ENCODE measurements at places on chromosomes 7 and 10.

GRCh38 chr10:1166101-1166827, 110.1 kb downstream of the WDR37 start:
- no peak for DNase-seq

DNA sequence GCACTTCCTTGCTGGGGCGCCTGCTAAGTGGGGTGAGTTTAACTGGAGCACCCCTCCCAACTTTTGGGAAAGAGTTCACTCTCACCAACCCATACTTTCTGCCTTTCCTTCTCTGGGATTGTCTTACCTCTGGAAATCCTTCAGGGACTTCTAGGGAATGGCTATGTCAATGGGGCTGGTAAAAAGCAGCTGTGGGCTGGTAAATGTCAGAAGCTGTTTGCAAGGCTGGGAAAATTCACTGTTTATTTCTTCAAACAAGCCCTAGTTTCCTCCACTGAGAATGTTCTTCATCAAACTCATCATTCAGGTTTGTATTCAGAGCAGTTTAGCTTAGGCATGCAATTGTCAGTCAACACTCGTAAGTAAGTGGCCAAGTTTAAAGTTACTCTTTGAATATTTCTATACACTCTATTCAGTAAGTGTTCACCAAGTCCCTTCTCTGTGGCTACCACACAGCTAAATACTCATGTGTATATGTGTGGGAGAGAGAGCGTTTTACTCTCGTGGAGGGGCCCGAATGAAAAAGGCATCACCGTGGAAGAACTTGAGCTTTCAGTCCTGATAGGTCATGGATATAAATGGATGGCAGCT, 654.8 kb downstream of the LRMDA start:
- DNase-seq: no peak

- DNase-seq: no peak
These were observed 6.3 kb upstream of the IL2RA start for GRCh38 chr10:6068422-6068821.

- DNase-seq: no peak
These were observed 1187.2 kb downstream of the XPNPEP1 start for GRCh38 chr10:108736111-108736510.

DNA sequence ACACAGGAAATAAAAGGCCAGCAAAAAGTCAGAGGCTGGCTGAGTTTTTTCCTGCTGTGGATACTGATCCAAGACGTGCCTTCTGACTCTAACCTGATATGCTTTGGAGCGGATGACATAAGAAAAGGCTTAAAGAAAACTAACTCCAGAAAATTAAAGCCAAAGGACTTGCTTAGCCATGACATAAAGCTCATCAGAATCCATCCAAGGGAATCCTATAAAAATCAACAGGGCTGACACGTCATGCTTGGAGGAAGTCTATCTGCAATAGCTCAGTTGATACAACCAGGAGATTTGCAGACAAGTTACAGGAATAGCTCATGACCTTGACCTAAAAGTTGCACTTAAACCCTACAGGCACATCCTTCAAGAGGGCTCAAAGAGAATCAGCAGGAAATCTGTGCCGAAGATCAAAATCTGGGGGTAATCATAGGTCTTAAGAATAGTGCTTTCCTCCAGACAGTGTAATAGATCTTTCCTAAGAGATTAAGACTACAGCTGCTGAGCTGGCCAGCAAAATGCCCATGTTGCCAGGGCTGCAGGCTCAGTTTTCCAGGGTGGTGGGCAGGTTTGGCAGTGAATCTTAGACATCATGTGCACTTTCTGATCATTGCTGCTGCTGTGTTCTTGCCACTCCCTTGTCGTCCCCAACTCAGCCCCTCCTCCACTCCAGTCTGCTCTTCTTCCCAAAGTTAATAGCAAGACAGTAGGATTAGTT, 111.5 kb upstream of the SVIL start:
- no peak for DNase-seq

- DNase-seq: no peak
These were observed 33.8 kb upstream of the FZD8 start for GRCh38 chr10:35675846-35676245.

- no peak for DNase-seq
These were observed 39.0 kb downstream of the BZW2 start for GRCh38 chr7:16684935-16685334.

- DNase-seq: no peak
These were observed 88.3 kb downstream of the CHST15 start for GRCh38 chr10:124005091-124005490.

All from activated CD4-positive, CD25-positive, alpha-beta regulatory T cell treated with anti-CD3 and anti-CD28 coated beads, Interleukin-2, amount 50 U/mL, for 72 hours (primary cell).